ENCODE measurements at places on chromosomes 1 and 21.

- no peak for DNase-seq
Observed at GRCh38 chr1:1173793-1174415, at the start of gene TTLL10. Gene TTLL10 (plus strand): TSS chr1:1173880. CDS start chr1:1179216, 5,336 bp downstream.

- DNase-seq, result no peak
Observed at GRCh38 chr1:203526130-203526529, 32.2 kb downstream of the OPTC start.

DNA sequence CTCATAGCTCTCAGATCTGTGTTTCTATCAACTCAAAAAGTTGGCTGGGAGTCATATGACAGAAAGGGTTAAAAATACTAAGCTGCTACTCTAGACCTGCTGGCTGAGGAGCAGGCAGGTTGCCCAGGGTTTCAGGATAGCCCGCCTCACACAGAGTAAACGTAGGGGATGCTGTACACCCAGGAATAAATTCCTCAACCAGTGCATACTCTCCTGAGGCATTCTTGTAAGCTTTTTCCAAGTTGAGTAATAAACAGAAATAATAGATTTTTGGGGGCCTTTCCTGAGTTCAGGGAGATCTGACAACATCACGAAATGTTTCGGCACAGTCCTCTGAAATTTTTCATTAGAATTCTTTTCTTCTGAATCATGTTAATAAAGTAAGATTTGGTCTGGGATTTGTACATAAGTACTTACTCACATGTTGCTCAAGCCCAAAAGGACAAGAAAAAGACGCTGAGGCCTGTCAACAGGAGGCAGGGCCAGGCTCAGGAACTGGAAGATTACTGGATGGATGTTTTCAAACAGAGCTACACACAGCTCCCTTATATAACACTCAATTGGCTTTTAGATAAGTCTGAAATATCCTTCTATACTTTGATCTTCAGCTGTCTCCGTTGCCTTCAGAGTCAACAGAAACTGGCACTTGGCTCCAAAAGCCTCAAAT, 41.0 kb downstream of the TGFBR3 start:
- peak; percentile 20 for DNase-seq

DNA sequence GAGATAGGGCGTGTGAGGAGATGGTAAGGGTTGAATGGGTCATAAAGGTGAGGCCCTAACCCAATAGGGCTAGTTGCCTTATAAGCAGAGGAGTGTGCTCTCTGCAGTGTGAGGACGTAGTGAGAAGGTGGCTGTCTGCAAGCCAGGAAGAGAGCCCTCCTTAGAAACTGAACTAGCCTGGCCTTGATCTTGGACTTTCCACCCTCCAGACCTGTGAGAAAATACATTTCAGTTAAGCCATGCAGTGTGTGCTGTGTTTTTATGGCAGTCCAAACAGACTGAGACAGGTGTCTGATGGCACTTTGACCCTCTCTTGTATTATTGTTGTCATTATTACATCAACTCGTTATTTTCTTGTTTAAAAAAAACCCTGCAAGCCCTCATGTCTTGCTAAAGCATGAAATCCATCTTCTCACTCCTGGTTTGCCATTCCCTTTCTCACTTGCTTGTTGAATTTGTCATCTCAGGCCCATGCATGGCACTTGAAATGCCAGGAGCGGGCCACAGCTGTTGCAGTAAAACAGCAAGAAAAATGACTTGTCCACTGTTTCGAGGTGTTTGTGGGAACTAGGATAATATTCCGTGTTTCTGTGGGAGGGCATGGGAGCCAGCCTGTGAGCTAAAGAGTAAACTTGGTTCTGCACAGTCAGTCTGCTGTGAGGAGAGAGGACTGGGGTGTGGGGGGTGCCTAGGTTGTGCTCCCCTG, 78.6 kb downstream of the STUM start:
- no peak for DNase-seq

GRCh38 chr1:6157528-6158174, 22.5 kb downstream of the CHD5 start:
- peak; percentile 35 for DNase-seq

DNA sequence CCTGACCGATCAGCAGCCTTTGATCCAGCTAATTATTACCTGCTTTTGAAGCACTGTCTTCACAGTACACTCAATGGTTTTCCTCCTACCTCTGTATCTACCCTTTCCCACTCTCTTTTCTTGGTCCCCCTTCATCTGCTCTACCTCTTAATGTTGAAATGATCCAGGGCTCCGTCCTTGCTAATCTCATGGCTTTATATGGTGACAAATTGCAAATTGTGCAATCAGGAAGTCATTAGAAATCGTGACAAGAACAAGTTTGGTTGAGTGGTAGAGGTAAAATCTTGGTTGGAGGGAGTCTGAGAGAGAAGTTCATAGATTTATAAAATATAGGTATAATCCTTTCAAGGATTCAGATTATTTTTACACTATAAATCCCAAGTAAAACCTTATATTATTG, 9.6 kb upstream of the CYB5R1 start:
- DNase-seq, result no peak
